NCI-H1105 treated with DMSO at 0.1 percent for 48 hours (cell line): ENCODE measurements at places on chromosomes 5 and 9.

DNA sequence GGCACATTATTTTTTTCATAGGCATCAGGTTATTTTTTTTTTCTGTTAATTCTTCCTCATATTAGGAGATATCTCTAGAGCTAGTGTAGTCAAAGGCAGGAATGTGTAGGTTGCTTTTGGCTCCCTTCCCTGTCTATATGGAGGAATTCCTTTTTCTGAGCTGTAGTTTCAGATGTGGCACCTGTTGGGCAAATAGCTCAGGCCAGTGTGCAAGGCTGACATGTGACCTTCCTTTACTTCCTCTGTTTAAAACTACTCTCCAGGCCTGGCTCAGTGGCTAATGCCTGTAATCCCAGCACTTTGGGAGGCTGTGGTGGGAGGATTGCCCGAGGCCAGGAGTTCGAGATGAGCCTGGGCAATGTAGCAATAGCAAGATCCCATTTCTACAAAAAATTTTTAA lies 40.5 kb upstream of the KIAA1958 start:
- DNase-seq: no peak

- DNase-seq: no peak
Measured at GRCh38 chr9:71791875-71792274, 23.6 kb upstream of the CEMIP2 start.

- no peak for DNase-seq
Measured at GRCh38 chr9:81682797-81683196, 6.5 kb downstream of the TLE1 start.

- DNase-seq: no peak
Measured at GRCh38 chr9:82890865-82891264, 172.1 kb downstream of the RASEF start.

DNA sequence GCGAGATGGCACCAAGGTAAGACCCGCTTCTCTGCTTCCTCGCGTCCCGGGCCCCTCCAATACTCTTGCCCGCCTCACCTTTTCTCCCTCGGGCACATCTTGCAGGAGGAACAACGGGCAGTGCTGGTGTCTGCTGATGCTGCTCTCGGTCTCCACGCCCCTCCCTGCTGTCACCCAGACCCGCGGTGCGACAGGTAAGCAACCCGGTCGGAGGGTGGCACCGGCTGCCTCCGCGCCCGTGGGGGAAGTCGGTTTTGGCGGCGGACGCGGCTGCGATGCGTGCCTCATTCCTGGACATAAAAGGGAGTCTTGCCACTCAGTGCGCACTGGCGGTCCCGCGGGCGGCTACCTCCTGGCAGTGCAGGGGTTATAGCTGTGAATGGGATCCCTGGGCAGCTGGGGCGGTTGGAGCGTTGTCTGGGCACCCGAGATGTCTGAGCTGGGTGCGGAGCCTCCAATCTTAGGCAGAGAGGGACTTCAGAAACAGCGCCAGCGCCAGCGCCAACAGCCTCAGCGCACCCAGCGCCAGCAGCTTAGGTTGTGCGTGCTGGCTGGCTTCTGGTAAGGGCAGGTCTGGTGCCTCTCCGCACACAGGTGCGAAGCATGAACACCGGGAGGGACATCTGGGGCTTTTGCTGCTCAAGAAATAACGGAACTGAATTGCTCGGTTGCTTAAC lies 488 bp downstream of the COL15A1 start:
- peak; percentile 44 for DNase-seq

GRCh38 chr5:128649192-128649591 lies 111.1 kb upstream of the FBN2 start:
- no peak for DNase-seq

DNA sequence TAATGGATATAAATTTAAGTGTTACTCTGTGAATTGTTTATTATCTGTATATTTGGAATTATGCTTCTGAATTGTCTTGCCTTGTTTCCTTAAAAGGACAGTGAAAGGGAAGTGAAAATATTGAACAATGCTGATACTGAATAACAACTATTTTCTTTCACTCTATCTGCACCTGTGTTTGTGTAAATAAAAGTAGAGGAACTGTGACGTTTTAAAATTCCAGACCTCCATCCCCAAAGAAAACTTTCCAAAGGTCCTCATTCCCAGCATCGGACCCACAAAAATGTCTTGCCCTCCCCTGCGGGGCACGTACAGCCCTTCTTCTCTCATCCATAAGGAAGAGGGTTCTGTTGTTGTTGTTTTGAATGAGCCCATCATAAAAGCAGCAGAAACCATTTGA lies 100.0 kb downstream of the NLN start:
- DNase-seq: no peak

DNA sequence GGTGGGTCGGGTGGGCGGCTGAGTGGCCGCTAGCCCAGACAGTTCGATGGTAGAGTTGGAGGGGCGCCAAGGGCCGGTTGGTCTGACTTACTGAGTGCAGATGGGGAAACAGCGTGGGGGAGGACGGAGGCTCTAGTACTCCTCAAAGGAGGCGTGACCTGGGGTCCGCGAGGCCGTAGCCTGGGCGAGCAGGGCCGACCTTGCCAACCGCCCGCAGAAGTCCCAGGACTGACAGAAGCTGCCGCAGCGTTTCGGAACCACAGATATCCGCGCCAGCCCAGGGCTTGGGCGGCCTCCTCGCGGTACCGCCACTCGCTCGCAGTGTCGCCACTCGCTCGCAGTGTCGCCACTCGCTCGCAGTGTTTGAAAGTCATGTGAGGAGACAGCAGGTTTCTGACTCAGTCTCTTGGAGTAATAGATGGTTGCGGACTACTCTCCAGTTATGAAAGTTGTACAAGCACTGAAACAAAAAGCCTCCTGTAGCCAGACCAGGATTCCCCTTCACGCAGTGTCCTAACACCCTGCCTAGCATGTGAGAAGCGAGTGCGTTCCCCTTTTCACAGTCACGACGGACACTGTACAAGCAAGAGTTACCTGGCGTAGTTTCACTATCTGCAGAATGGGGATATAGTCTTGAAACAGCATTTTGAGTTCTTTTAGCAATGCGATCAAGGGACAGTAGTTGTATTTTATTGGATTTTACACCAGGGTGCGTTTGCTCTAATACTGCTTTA lies 674 bp downstream of the TMEM38B start:
- DNase-seq: peak; percentile 56

- no peak for DNase-seq
Measured at GRCh38 chr9:69466151-69466550, 141.1 kb downstream of the ENTREP1 start.

- DNase-seq: no peak
Measured at GRCh38 chr9:110208031-110208430, at the start of gene C9orf152. C9orf152 (minus strand) TSS chr9:110208159; CDS start chr9:110207579, 580 bp downstream.

- DNase-seq: no peak
Measured at GRCh38 chr5:172556262-172556661, 84.8 kb upstream of the NEURL1B start.

DNA sequence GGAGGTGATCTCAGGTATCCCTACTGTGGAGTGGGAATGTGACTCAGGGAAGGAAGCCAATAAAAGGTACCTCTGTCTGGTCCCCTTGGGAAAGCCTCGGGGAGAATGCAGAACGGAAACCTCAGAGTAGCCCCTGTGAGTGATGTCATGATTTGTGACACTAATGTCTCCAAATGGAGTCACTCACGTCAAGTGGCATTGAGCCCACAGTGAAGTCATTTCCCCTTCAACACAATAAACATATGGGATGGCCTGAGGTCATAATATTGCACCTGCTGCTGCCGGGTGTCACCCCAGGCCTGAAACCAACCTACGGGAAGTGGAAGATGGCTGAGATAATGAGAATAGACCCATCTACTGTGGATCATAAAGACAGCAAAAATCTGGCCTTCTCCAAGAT lies 75.9 kb upstream of the GOLM1 start:
- DNase-seq: no peak

DNA sequence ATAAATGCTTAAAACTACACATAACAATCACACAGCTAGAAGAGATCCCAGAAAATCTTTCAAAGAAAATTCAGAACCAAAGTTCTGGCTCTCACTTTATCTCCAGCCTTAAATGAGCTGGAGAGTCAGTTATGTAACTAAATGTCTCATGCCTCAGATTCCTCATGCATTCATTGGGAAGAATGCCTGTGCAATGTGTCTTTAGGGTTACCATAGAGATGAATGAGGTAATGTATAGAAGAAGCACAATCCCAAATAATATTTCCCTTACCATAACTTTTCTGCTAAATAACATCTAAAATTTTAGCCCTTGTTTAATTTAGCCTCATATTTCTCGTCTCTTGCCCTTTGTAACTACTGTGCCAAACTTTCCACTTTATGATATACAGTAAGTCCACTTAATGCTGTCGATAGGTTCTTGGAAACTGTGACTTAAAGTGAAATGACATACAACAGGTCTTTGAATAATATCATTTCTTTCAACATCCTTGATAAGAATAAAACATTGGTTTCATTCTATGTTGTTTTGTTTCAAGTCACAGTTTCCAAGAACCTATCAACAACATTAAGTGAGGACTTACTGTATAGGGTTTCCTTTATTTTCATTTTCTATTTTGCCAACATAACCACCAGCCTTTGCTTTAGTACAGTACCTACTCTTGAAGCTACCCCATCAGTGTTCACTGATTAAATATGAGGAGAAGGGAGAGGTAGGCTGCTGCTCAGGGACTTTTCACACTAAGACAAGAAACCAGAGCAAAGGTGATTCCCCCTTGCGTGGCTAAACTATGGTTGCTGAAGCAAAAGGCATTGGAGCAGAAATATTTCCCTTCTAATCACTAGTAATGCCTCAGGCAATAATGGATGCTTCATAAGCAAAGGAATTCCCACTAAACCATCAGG lies 295.7 kb upstream of the PTGER4 start:
- no peak for DNase-seq

DNA sequence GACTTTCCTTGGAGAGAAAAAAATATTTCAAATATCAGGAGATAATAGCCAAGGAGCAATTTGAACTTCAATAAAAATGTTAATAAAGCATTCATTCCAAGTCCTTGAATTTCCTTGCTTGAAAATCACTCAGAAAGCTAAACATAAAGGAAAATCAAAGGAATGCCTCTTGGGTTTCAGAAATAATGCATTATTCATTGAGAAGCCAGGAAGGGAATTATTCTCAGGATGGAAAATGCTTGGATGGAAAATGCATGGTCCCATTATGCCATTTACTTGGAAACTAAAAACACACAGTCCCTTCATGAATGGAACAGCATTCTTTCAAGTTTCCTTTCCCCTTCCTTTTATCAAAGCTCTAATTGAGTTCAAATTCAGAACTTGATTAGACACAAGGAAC lies 160.9 kb downstream of the LPAR1 start:
- DNase-seq: no peak
